MM.1S (cell line): ENCODE measurements at places on chromosomes 4 and X.
A peak's percentile ranks its signal among the peaks of the same experiment; 100 is the strongest.

DNA sequence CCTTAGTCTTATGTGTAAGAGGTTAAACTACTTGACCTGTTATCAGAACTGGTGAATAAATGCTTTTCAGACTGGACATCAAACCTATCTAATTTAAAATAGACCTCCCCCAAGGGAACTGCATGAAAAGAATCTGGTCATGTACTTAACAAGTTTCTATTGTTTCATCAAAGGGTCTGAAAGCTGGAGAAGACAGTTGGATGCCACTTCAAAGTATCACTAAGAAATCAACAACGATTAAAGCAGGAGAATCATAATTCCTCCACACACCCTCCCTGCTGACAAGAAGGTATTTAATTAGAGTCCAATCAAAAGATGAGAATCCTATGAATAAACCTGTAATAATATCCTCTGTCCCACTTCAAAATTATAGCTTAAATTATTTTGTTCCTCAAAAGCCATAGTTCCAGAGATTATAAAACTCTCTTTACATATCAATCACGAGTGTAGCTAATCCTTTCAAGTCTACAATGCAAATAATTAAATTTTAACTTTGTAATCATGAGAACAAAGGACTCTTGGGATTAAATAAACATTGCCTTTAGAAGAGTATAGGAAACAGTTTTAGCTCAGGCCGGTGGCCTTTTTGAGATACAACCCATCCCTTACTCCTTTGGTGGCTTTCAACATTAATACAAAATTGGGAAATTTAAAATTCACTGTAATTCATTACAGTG is 35.1 kb downstream of the TSPAN5 start:
- no peak for DNase-seq

GRCh38 chrX:120664081-120664480 is 34.2 kb upstream of the C1GALT1C1 start:
- DNase-seq, result peak; percentile 31

- DNase-seq, result no peak
Observed at GRCh38 chr4:6017030-6017429, 1.2 kb downstream of the C4orf50 start.

- no peak for DNase-seq
Observed at GRCh38 chrX:24495700-24496099, 30.6 kb downstream of the PDK3 start.

- DNase-seq, result no peak
Observed at GRCh38 chrX:54045563-54046228, 1.4 kb upstream of the PHF8 start.

- no peak for DNase-seq
Observed at GRCh38 chrX:70253377-70254062, 6.5 kb downstream of the P2RY4 start.

DNA sequence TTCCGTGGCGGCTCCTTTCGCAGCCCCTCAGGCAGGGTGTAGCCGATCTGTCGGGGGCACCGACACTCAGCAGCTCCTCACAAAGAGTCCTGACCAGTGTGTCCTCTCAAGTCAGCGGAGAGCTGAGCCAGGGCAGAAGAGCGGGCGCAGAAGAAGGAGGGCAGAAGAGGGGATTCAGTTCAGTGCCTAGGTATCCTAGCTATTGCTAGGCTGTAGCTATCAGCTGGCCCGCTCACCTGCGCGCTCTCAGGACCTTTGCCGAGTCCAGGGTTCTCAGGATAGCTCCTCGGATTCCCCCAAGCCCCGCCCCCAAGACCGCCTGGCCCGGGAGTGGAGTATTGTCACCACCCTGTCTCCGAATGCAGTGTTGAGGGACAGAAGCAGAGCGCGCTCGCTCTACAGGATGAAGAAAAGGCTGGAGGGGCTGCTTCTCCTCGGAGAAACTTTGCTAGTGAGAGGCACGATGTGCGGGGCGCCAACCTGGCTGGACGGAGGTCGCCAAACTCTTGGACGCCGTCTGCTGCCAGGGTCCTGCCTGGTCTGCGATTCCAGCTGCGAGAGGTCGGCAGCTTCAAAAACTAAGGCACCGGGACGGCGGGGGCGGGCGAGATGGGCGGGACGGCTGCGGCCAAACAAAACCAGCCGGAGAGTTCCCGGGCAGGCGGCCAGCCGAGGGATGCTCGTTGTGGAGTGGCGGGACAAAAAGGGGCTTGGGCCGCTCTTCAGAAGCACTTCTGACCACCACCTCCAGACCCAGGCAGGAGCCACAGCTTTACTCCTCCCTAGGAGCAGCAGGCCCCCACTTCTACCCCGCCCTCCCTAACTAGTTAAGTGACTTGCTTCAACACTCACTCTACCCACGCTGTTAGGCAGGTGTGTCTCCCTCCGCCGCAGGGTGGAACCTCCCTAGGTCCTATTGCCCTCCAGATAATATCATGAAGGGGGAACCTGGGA is at the start of gene XKRX:
Gene XKRX, minus strand, starts transcription at position 258 of the 954 bp plus-strand sequence. CDS start 613 bp downstream, outside the sequence.
- DNase-seq, result peak; percentile 57

- no peak for DNase-seq
Observed at GRCh38 chr4:88610771-88611170, 18.5 kb downstream of the HERC3 start.

- no peak for DNase-seq
Observed at GRCh38 chrX:109624641-109625616, at the start of gene KCNE5. KCNE5 (minus strand) TSS chrX:109625172; CDS start chrX:109625020, 152 bp downstream.

DNA sequence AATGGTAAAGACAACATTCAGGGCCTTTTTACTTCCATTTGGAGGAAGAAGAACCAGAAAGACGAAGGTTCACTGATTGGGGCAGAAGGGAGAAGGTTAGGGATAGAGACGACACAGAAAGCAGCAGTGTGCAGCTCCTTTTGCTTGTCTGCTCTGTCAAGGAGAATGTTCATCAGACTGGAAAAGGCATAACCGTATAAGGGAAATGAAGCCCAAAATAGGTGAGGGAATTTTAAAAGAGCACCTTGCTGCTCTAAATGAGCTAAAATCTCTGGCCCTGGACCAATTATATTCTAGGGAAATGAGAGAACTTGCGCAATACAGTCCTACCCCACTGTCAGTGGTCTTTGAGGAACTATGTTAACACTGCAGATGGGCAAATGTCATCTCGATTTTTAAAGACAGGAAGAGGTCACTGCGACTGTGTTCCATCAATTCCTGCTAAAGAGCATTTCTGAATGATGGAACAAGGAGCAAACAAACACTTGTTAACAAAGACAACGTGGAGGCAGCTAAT is 909.8 kb upstream of the FTHL17 start:
- no peak for DNase-seq

GRCh38 chr4:126850286-126850685 is 782.5 kb upstream of the INTU start:
- no peak for DNase-seq

- no peak for DNase-seq
Observed at GRCh38 chrX:42247241-42247640, 323.9 kb upstream of the CASK start.

DNA sequence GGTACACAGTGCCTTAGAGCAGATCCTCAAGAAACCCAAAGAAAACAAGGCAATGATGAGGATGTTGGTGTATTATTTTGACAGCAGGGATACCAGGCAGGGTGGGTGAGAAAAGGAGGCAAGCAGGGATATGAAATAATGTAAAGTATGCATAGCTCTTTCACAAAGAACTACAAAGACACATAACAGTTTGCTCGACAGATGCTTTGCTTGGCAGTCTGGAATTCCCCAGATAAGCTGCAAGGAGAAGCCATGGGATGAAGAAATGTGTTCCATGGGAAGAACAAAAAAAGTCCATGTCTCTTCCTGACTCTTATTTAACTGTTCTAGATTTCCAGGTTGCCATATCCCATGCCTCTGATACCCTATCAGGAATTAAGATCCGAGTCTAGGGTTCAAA is 75.4 kb downstream of the FAM13A start:
- DNase-seq, result no peak

GRCh38 chrX:72367516-72367915 is 61.8 kb upstream of the CITED1 start:
- no peak for DNase-seq

DNA sequence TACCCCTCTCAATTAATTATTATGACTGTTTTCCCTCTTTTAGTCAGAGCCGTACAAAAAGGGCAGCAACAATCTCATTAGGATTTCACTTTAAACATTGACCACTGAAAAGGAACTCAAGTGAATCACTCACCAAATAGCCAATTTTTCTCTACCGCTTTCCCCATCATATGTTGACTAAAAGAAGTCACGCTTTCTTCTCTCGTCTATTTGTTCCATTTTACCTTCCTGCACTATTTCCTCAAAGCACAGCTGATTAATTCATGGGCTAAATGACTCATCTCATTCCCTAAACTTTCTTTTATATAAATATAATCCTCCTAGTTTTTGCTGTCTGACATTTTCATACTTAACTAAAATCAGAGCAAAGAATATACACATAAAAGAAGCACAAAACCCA is 8.2 kb downstream of the MID1 start:
- no peak for DNase-seq

DNA sequence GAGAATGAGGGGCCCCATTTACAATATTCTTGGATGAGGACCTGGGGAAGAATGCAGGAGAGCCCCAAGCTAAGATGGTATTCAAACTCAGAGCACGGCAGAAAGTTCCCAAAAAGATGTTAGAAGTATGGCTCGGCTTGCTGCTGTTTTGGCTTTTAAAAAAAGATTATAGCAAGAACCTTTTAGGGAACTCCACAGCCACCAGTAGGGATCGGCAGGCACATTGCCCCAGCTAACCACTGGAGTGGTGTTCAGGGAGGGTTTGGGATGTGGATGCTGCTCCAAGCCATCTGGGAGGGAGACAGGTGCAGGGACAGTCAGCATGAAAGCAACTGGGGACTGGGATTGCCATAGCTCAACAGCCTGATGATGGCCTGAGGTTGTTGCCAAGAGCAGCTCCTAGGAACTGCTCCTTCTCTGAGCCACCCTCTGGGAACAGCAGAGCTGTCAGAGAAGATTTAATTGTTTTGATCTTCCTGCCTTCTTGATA is 63.0 kb downstream of the SORBS2 start:
- DNase-seq, result no peak

DNA sequence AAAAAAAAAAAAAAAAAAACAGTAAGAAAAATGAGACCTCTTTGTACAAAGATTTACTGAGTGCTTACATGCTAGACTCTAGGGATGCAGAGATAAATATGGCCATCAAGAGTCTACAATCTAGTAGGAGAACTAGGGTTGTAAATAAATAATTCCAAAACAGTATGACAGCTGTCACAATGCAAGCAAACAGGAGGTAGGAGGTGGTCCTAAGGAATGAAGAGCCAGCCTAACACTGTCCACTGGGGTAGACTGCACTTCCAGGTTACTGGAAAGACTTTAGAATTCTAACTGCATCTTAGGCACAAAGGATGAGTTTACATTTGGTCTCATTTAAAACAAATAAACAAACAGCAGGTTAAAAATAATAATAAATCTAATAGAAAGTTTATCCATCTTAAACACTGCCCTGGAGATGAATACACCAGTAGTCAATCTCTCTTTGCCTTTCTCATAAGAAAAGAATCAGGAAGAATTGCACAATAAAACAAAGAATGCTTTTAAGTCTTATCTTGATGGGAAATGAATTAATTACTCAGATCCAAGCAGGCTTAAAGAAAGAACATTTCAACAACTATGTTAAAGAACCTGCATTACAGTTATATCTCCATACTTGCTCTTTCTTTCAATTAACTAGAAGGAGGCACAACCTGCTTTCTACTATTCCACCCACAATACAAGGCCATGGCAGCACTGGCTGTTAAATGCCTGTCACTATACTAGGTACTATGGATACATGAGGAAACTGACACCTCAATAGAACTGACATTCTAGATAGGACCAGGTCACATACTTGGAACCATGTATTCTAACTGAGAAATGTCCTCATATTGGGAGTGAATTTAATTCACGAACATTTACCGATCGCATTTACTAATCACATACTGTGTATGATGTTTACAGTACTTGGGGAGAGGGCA is 12.7 kb downstream of the ADGRA3 start:
- DNase-seq, result no peak

DNA sequence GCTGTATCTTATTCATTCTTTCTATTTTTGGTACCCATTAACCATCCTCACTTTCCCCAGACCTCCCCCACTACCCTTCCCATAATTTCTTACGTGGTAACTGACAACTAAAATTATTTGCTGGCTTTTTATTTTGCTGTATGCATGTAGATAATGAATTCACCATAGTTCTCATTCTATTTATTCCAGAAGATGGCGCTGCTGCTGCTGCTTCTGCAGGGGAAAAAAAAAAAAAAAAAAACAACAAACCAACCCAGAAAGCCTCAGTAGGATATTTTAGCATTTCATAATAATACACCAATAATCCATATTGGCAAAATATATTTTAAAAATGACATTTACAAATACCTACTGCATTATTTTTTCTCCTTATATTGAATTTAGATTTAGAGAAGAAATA is 416.6 kb upstream of the MAGEB18 start:
- peak; percentile 21 for DNase-seq

DNA sequence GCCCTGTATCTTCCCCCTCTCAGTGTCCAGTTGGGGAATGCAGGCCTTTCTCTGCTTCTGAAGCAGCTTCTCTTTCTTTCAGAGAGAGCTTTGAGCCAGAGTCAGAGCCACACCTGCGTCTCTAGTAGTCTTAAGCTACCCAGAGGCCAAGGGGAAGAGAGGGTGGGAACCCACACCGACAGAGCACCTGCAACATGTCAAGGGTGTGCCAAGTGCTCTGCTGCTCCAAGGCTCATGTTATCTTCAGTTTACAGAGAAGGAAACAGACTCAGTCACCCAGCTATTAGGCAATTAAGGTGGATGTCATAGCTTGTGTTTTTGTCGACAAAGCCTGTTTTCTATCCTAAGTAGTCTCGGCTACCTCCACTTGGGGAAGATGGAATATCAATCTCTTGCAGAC is 22.7 kb upstream of the RNF212 start:
- DNase-seq, result peak; percentile 51

DNA sequence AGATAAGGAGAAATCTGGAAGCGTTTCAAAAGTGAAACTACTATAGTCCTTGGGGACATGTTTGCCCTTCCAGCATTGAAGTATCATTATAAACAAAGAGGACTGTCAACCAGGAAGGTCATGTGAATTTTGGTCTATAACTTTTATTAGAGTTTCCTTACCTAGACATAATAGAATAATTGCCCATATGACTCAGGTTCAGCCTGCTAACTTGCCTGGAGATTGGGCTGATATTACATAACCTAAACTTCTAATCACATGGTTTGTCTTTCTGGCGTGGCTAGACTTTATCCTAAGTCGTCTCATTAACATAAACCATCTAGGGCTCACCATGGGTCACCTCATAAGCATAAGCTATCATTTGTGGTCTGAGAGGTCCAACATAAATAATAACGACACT is 775.9 kb downstream of the CENPC start:
- DNase-seq, result no peak
